ENCODE measurements at places on chromosomes 1 and 21.

- DNase-seq, result no peak
Observed at GRCh38 chr1:117645343-117645742, 39.5 kb downstream of the TENT5C start.

- DNase-seq, result no peak
Observed at GRCh38 chr1:1245817-1246576, 525 bp downstream of the C1QTNF12 start.

DNA sequence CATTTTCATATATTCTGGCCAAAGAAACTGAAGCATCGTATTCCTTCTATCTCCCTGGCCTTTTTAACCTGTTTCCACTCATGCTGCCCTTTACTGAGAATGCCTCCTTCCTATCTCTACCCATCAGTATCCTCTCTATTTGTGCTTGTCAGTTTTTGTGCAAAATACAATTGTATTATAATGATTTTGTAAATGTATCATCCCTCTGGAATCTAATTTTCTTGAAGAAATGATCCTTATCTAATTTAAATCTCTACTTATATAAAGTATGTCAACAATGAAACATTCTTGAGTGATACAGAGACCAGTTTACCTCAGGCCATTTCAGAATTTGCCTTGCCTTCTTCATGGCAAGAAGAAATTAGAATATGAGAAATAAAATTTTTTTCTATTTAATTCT lies 59.0 kb upstream of the TEKT2 start:
- DNase-seq, result no peak

DNA sequence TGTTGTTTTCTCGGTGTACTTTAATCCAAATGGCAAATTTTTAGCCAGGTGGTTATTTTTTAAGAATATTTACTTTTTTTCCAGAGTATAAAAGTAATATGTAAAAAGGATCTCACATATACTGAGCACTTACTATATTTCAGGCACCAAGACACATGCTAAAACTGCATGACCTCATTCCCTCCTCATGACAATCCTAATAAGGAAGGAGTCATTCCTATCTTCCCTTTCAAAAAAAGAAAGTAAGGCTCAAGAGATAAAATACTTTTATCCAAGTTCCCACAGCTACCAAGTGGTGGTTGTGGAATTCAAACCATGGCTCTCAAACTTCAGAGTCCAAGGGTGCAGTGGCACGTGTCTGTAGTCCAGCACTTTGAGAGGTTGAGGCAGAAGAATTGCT lies 19.4 kb downstream of the ATP2B4 start:
- no peak for DNase-seq

DNA sequence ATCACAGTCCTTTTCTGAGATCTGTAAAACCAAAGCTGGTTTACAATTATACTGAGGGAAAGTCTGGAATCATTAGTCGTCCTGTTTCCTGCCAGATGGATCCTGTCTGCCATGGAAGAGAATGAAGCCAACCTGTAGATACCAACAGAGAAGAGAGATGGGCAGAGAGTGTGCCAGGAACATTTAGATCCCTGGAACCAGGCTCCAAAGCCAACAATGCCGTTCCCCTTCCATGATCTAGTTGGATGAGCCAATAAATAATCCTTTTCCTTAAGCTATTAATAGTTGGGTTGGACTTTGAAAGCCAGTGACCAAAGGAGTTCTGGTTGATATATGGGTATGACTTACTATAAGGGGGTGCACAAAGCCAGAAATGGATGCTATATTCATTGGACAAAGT lies 15.0 kb downstream of the CAPN8 start:
- DNase-seq, result no peak

GRCh38 chr1:26946270-26946669 lies 14.0 kb downstream of the KDF1 start:
- no peak for DNase-seq

- DNase-seq, result no peak
Observed at GRCh38 chr21:38088916-38089762, 167.7 kb upstream of the KCNJ15 start.

DNA sequence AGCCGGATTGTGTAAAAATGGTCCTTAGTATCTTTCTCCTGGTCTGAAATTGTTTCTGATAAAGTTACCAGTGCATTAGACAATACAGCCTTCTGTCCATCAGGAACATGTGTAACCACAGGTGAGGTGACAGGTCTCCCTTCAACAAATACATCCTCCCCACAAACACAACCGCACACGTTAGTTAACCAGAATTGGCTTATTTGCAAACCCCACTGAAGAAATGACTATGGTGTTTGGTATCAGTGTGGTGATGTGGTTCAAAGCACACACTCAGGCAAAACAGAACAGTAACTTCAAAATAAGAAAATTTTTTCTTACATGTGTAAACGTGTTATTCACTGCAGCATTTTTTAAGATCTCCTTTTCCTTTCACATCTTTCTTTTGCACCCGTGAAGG lies 517.2 kb upstream of the NR5A2 start:
- no peak for DNase-seq

DNA sequence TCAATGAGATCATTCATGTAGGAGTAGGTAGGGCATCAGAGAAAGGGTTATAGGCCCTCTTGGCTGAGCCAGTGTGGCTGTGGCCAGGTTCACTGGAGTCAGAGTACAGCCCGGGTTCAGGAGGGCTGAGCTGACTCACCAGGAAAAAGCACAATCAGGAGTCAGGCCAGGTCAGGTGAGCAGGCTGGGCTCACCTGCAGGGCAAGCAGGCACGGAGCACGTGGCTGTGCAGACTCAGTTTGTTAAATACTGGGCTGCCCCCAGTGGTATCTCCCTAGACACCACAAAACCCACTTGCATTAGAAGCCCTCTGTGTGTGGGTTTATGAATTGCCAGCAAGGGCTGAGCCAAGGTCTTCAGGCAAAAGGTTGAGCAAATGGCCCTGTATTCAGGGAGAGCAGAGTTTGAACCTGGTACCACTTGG lies 122.1 kb upstream of the SERBP1 start:
- DNase-seq, result no peak

DNA sequence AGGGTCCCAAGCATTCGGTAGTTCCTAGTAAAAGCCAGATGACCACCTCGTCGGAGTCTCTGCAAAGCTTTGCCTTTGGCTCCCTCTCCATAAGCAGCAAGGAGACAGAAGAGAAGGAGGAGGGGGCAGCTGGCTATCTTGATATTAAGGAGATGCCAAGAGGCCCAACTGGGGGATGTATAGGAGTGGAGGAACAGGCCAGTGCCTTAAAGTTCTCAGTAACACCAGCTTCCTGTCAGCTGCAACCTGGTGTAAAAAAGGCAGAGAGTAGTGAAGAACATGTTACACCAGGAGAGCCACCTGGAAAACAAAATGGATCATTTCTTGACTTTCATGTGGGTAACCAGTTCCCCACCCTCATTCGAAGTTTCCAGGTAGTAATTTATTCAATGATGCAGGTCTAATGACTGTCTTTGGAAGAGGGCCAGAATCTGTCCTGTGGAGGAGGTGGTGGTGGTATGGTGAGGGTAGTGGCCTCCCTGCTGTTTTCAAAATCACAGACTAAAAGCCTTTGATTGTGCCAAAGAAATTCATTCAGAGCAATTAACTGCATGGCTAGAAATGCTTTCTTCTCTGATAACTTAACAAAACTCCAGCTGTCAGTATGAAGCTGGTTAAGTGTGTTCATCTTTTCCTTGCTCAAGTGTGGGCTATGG lies 27.3 kb downstream of the TMEM200B start:
- peak; percentile 93 for DNase-seq
